Mesothelial cell of epicardium (in vitro differentiated cells): ENCODE measurements at places on chromosomes 1 and 21.

DNA sequence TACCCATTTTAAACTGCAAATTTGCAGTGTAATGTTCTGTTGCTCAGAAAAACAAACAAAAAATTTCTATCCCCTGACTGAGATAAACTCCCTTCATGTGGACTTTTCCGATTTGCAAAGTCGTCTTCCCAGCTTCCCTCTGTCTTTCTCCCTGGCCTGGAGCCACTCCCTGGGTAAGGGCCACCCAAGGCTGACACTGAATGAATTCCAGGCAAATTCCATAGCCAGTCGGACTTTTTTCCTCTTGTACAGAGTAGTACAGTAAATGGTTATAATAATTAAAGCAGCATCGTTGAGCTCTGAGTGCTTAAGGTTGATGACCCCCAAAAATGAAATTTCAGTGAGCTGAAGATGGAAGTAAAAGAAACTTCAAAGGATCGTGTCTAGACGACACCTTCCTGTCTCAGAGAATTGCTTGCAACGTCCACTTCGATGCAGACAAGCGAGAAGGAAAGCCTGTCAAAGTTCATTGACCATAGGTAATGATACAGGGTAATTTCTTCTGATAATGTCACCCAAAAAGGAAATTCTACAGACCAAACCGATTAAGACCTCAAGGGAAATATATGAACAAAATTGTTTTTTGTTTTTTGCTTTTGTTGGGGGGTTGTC lies 33.6 kb upstream of the LHX8 start:
- no peak overlapping the region for H3K4me3 ChIP-seq
- H3K27me3 ChIP-seq = no peaks in the 10 kb centered on the region
- H3K4me1 ChIP-seq = peaks cover 15% of the 10 kb centered on the region
- H3K27ac ChIP-seq = no peak overlapping the region
- no peak for DNase-seq

DNA sequence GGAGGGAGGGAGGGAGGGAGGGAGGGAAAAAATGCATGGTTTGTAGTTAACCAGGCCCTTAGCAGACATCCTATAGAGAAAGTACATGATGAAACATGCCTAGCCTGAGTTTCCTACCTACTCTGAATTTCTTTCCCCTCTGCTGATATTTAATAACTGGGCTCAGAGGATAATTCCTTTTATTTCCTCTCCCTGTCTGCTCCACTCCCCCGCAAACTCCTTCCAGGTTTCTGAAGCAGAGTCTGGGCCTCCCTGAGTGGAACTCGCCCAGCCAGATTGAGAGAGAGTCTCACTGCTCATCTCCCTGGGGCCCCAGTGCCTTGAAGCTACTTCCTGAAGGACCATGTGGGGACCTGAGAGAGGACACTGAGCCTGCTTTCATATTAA lies 111.9 kb upstream of the SLC44A3 start:
- no peaks in the 10 kb centered on the region for H3K27me3 ChIP-seq
- peak overlapping the region; percentile 88 for H3K27ac ChIP-seq
- H3K4me1 ChIP-seq = peaks cover 32% of the 10 kb centered on the region

- H3K4me1 ChIP-seq = peaks cover 7% of the 10 kb centered on the region
- H3K27ac ChIP-seq = no peak overlapping the region
- H3K4me3 ChIP-seq = no peak overlapping the region
- H3K36me3 ChIP-seq = peaks cover 8% of the 10 kb centered on the region
Observed at GRCh38 chr1:12640237-12640957, 3.5 kb upstream of the AADACL4 start.

DNA sequence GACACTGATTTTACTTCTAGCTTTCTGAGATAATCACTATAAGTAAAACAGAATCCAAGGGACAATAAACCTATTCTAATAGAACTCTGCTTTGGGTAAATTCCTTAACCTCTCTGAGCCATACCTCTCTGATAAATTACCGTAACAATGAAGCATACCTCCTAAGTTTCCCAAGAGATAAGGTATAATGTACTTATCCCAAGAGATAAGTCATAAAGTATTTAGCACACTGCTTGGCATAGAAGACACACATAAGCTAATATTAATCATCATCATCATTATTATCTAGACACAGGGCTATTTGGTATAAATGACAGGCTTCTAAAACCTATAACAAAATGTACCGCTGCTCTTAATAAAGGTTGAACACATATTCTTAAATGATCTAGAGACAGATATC lies 16.2 kb downstream of the SSX2IP start:
- no peak overlapping the region for H3K4me3 ChIP-seq
- H3K36me3 ChIP-seq = peaks cover 16% of the 10 kb centered on the region
- H3K27ac ChIP-seq = peak overlapping the region; percentile 19
- H3K27me3 ChIP-seq = no peaks in the 10 kb centered on the region

- no peak for DNase-seq
- H3K4me1 ChIP-seq = no peaks in the 10 kb centered on the region
- H3K27ac ChIP-seq = no peak overlapping the region
- H3K27me3 ChIP-seq = no peaks in the 10 kb centered on the region
- H3K4me3 ChIP-seq = no peak overlapping the region
Observed at GRCh38 chr1:27885621-27886352, 13.4 kb downstream of the THEMIS2 start.

- H3K27me3 ChIP-seq = peaks cover 66% of the 10 kb centered on the region
- no peak for DNase-seq
- H3K4me3 ChIP-seq = no peak overlapping the region
- H3K27ac ChIP-seq = no peak overlapping the region
- H3K36me3 ChIP-seq = no peaks in the 10 kb centered on the region
- H3K4me1 ChIP-seq = no peaks in the 10 kb centered on the region
Observed at GRCh38 chr1:34612091-34612827, 142.6 kb upstream of the GJB5 start.

- no peak for DNase-seq
- peaks cover 4% of the 10 kb centered on the region for H3K36me3 ChIP-seq
- no peak overlapping the region for H3K4me3 ChIP-seq
Observed at GRCh38 chr1:246678816-246679793, 45.1 kb upstream of the SCCPDH start.

GRCh38 chr1:161872506-161872905 lies 106.4 kb downstream of the ATF6 start:
- peaks cover 5% of the 10 kb centered on the region for H3K36me3 ChIP-seq
- no peak overlapping the region for H3K4me3 ChIP-seq
- H3K4me1 ChIP-seq = peaks cover 30% of the 10 kb centered on the region
- no peak for DNase-seq

DNA sequence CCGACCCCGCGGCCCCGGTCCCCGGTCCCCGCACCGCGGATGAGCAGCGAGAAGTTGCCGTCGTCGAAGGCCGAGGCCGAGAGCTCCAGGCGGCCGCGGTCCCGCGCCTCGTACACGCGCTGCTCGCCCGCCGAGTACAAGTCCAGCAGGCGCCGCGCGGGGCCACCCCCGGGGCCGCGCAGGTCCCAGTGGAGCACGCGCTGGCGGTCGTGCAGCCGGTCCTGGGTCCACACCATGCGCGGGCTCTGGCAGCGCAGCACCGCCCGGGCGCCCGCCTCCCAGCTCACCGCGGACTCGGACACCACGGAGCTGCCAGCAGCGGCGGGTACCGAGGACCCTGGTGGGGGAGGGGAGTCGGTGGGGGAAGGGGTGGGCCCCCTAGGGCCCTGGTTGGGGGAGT lies 2.9 kb downstream of the MXRA8 start:
- no peak for DNase-seq
- peaks cover 37% of the 10 kb centered on the region for H3K4me1 ChIP-seq
- no peak overlapping the region for H3K4me3 ChIP-seq
- H3K36me3 ChIP-seq = peaks cover 2% of the 10 kb centered on the region
- peaks cover 4% of the 10 kb centered on the region for H3K27me3 ChIP-seq

- no peak for DNase-seq
- H3K27me3 ChIP-seq = no peaks in the 10 kb centered on the region
- H3K4me3 ChIP-seq = no peak overlapping the region
- H3K36me3 ChIP-seq = no peaks in the 10 kb centered on the region
Observed at GRCh38 chr21:39633770-39634181, 21.0 kb downstream of the B3GALT5 start.

GRCh38 chr1:241677201-241677600 lies 25.1 kb downstream of the WDR64 start:
- H3K27ac ChIP-seq = no peak overlapping the region
- no peaks in the 10 kb centered on the region for H3K4me1 ChIP-seq
- H3K4me3 ChIP-seq = no peak overlapping the region
- peaks cover 33% of the 10 kb centered on the region for H3K27me3 ChIP-seq

- H3K36me3 ChIP-seq = no peaks in the 10 kb centered on the region
- DNase-seq = no peak
- no peaks in the 10 kb centered on the region for H3K27me3 ChIP-seq
- no peak overlapping the region for H3K4me3 ChIP-seq
Observed at GRCh38 chr21:38487901-38488639, 10.2 kb downstream of the ERG start.

GRCh38 chr1:64664299-64664698 lies 80.6 kb upstream of the RAVER2 start:
- H3K27me3 ChIP-seq = no peaks in the 10 kb centered on the region
- H3K27ac ChIP-seq = peak overlapping the region; percentile 44
- H3K4me3 ChIP-seq = no peak overlapping the region
- peaks cover 19% of the 10 kb centered on the region for H3K4me1 ChIP-seq
- DNase-seq = no peak

DNA sequence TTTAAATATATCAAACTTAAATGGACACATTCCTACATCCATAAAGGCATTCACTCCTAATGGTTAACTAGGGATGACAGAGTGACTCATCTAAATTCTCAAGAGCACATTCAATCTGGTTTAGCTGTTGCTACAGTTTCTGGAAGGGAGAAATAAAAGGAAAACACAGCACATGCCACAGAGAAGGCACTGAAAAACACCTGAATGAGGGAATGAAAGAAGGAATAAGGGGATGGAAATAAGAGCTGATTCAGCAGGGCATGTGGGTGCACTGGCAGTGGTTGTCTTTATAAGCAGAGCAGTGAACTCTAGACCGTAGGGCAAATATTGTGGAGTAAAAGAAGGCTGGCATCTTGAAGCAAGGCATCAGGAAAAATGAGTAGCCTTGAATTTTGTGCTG lies 79.3 kb downstream of the LHX4 start:
- peaks cover 5% of the 10 kb centered on the region for H3K4me1 ChIP-seq
- H3K27ac ChIP-seq = peak overlapping the region; percentile 65
- DNase-seq = no peak
- H3K36me3 ChIP-seq = peaks cover 26% of the 10 kb centered on the region

DNA sequence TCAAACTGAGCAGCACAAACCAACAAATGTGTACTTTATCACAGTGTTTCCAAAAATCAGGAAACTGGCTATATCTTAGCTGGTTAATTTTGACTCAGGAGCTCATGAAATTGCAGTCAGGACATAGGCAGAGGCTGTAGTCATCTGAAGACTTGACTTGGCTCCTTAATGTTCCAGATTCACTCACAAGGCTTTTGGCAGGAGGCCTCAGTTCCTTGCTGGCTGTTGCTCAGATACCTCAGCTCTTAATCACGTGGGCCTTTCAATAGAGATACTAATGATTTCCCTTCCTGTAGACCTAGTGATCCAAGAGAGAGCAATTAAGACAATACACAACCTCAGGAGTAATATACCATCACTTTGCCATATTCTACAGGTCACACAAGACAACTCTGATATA lies 537.7 kb downstream of the BRINP3 start:
- no peaks in the 10 kb centered on the region for H3K36me3 ChIP-seq
- no peak for DNase-seq
- H3K4me3 ChIP-seq = no peak overlapping the region
- H3K27ac ChIP-seq = no peak overlapping the region
- no peaks in the 10 kb centered on the region for H3K4me1 ChIP-seq

- peaks cover 2% of the 10 kb centered on the region for H3K36me3 ChIP-seq
- H3K27me3 ChIP-seq = no peaks in the 10 kb centered on the region
- H3K27ac ChIP-seq = peak within 1 kb of the TSS; percentile 25
- peaks cover 5% of the 10 kb centered on the region for H3K4me1 ChIP-seq
- no peak for DNase-seq
Observed at GRCh38 chr1:84143796-84144565, at the start of gene PRKACB. Gene PRKACB, plus strand, starts transcription at chr1:84144271. Its CDS starts 91 bp downstream, at chr1:84144362.

DNA sequence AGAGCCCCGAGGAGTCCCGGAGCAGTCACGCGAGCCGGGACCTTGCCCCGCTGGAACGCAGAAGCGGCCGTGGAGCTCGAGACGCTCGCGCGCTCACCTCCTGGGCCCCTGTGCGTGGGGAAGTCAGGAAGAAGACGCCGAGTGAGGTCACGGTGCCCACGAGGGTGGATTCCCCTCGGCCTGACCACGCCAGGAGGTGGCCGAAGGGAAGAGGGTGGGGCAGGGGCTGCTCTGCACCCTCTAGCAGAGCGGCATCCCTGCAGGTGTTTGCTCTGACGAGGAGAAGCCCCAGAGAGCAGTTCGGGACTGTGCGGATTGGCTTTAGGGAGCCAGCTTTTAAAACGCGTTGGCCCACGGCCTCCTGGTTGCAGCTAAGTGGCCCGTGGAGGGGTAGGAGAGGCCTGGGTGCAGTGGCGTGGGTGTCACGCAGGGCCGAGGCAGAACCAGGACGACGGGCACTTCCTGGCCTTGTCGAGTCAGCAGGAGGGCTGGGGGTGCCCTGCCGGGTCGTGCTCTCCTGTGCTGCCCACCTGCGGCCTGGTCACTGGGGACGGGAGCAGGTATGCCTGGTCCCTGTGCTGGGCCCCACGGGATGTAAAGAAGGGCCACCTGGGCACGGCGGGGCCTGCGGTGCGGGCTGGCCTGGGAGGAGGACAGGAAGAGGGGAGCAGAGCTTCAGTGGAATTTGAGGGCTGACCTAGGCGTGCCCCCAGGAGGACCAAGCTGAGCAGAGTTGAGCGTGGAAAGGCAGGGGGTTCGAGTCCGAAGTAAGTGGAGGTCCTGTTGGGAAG lies 1.0 kb downstream of the PDXK start:
- no peaks in the 10 kb centered on the region for H3K36me3 ChIP-seq
- H3K4me3 ChIP-seq = peak overlapping the region; percentile 78
- peaks cover 4% of the 10 kb centered on the region for H3K27me3 ChIP-seq
- no peak for DNase-seq
- no peak overlapping the region for H3K27ac ChIP-seq

GRCh38 chr1:221477252-221477651 lies 264.6 kb downstream of the DUSP10 start:
- no peak overlapping the region for H3K27ac ChIP-seq
- H3K27me3 ChIP-seq = peaks cover 30% of the 10 kb centered on the region
- no peak overlapping the region for H3K4me3 ChIP-seq
- H3K36me3 ChIP-seq = no peaks in the 10 kb centered on the region
- H3K4me1 ChIP-seq = peaks cover 12% of the 10 kb centered on the region

DNA sequence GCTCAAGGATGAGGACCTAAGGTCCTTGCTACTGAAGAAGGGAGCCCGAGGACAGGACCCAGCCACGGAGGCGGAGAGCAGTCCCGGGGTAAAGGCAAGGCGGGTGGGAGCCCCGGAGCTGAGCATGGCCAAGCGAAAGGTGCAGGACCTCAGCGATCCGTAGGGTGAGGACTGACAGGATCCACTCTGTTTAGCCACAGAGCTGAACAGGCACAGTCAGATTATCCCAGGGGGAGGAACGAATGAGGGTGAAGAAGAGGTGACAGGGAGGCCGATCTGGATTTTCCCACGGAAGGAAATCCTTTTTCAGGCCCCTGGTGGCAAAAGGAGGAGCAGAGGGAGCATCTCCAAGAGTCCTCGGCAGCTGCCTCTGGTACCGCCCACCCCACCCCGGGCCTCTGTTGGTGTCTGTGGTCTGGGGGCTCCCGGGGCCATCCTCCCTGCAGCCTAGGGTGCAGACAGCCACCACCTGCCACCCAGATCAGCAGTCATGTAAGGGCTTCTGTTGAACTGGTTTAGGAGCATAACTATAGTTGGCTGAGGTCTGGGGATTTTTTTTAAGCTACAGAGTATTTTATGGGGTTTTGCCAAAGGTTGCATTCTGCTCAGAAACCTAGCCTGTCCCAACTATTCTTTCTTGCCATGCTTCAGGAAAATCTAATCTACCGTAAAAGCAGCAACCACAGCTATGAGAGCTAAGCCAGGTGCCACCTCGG lies 32.3 kb upstream of the LBR start:
- peaks cover 27% of the 10 kb centered on the region for H3K4me1 ChIP-seq
- H3K27me3 ChIP-seq = no peaks in the 10 kb centered on the region
- H3K36me3 ChIP-seq = no peaks in the 10 kb centered on the region

GRCh38 chr1:58397187-58397820 lies 149.2 kb downstream of the OMA1 start:
- H3K4me1 ChIP-seq = peaks cover 10% of the 10 kb centered on the region
- H3K4me3 ChIP-seq = no peak overlapping the region
- no peaks in the 10 kb centered on the region for H3K36me3 ChIP-seq
- DNase-seq = no peak
- no peak overlapping the region for H3K27ac ChIP-seq
